A549 treated with CpdA at 1 μM for 4 hours (cell line): ENCODE measurements at places on chromosomes 7 and 10. TPM values are rescaled to one million over a fixed set of nuclear protein-coding genes. Genes with fewer than 3 reads are reported as not detected.

Gene RGR
- not detected in 5 replicates for total RNA-seq

Gene IDI2
- total RNA-seq: 0.13 TPM in 1 of 5 replicates, not detected in the others

Gene CRCP
- total RNA-seq: 24.7 to 36.1 TPM (median 25.8 TPM) in 5 replicates

Gene NODAL
- total RNA-seq: not detected in 5 replicates

Gene ZP3
- 18.4 to 22.7 TPM (median 20.0 TPM) in 5 replicates for total RNA-seq

Gene UTF1
- 0.07 to 0.16 TPM (median 0.14 TPM) in 3 of 5 replicates, not detected in the others for total RNA-seq

Gene CTTNBP2
- total RNA-seq: 0.16 to 0.58 TPM (median 0.39 TPM) in 5 replicates

Gene TMEM178B
- 1.3 to 1.6 TPM (median 1.4 TPM) in 5 replicates for total RNA-seq

Gene CLCN1
- 0.05 TPM in 1 of 5 replicates, not detected in the others for total RNA-seq

Gene ZC3HAV1
- 28.0 to 34.8 TPM (median 29.4 TPM) in 5 replicates for total RNA-seq

Gene C10orf105
- total RNA-seq: 0.06 TPM in 1 of 5 replicates, not detected in the others

Gene MTERF1
- 10.3 to 14.8 TPM (median 12.6 TPM) in 5 replicates for total RNA-seq

Gene PWWP2B
- total RNA-seq: 10.2 to 16.8 TPM (median 16.5 TPM) in 5 replicates

Gene GPR15LG
- not detected in 5 replicates for total RNA-seq

Gene HOXA6
- total RNA-seq: 1.4 to 1.9 TPM (median 1.8 TPM) in 5 replicates

Gene POU6F2
- not detected in 5 replicates for total RNA-seq

Gene TYW1B
- total RNA-seq: 2.7 to 3.4 TPM (median 3.1 TPM) in 5 replicates

Gene EVX1
- 0.03 to 0.09 TPM (median 0.07 TPM) in 3 of 5 replicates, not detected in the others for total RNA-seq

Gene TPK1
- total RNA-seq: 2.3 to 3.4 TPM (median 2.7 TPM) in 5 replicates

Gene SPOCK2
- total RNA-seq: 0.34 to 0.61 TPM (median 0.43 TPM) in 5 replicates

Gene BMPER
- total RNA-seq: 7.2 to 12.3 TPM (median 8.3 TPM) in 5 replicates

Gene LGI1
- not detected in 5 replicates for total RNA-seq

Gene CNNM1
- total RNA-seq: 17.4 to 21.5 TPM (median 21.1 TPM) in 5 replicates

Gene SDK1
- total RNA-seq: 0.34 to 0.86 TPM (median 0.59 TPM) in 5 replicates
